ENCODE measurements at places on chromosomes 2 and 18.

DNA sequence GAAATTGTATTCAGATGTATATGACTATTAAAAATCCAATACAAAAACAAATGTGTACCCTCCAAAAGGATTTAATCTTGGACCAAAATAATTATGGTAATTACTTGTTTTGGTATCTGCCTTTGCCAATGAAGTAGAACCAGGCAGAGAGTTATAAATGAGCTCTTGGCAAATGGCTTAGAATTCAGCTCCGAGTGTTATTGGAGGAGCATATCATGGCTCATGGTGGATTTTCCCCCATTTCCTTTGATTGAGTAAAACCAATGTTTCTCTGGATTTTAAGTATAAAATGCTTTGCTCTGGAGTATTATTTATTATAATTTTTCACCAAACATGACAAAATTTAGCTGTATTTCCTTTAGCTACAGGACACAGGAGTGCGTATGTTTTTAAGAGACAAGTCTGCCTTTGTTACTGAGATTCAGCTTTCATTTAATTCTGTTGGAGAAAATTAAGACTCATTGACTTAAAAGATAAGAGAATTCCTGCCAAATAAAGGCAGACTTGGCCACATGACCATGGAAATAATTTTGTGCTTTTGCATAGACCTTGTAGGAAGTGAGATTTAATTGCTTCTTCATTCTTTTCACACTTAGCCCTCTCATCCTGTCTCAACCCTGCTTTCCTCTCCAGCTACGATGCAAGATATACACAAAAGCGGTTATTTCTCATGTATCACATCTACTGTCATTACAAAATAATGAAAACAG, 281.0 kb upstream of the SOX11 start:
- DNase-seq: no peak
- no peaks in the 10 kb centered on the region for H3K27me3 ChIP-seq
- H3K27ac ChIP-seq: no peak overlapping the region
- no peak overlapping the region for H3K4me3 ChIP-seq
- no peaks in the 10 kb centered on the region for H3K36me3 ChIP-seq

DNA sequence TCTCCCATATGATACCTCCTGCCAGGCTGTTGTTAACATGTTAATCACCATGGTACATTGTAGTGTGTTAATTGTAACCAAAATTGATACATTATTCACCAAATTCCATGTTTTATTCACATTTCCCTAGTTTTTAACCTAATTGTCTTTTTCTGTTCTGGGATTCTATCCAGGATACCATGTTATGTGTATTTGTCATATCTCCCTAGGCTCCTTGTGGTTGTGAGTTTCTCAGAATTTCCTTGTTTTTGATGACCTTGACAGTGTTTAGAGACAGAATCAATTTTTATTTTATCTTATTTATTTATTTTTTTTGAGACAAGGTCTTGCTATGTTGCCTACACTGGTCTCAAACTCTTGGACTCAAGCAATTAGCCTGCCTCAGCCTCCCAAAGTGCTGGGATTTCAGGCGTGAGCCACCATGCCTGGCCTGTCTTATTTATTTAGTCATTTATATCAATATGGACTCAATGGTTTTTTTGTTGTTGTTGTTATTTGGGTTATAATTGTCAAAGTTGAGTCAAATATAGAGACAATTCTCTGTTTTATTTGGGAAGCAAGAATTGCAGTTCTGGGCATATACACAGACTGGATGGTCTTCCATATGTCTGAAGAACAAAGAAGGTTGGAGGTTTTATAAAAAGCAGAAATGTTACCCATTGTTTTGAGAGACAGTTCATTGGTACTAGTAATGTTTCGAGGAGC, 42.6 kb downstream of the INPP4A start:
- H3K27ac ChIP-seq: no peak overlapping the region
- no peak for DNase-seq
- H3K27me3 ChIP-seq: no peaks in the 10 kb centered on the region
- no peaks in the 10 kb centered on the region for H3K36me3 ChIP-seq
- H3K4me1 ChIP-seq: peaks cover 32% of the 10 kb centered on the region
- H3K4me3 ChIP-seq: no peak overlapping the region

DNA sequence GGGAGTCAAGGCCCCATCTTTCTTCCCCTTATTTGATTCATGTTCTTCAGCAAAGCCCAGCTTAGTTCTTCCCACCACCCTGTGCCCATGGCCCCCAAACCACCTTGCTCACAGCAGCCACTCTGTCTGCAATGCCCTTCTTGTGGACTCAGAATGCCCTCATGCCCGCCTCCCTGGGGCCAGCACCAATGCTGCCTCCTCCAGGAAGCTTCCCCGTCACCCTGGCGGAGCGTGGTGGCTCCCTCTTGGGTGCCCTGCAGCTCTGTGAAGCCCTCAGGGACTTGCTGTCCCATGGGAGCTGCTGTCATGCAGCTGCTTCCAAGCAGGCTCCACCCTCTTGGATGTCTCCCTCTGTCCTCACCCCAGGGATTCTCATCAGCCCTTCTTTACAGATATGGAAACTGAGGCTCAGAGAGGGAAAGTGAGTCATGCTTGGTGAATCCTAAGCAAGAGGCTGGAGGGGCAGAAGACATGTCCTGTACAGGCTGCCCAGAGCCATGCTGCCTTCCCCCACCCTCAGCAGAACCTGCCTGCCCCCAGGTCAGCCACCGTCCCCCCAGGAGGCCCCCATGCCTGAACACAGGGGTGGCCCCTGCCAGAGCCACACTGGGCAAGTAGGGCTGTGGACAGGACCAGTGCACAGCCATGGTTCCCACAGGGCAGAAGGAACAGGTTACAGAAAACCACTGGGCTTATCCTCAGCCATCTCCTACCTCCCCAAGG, 11.8 kb upstream of the DUSP2 start:
- H3K4me1 ChIP-seq: peaks cover 8% of the 10 kb centered on the region
- no peak overlapping the region for H3K4me3 ChIP-seq

DNA sequence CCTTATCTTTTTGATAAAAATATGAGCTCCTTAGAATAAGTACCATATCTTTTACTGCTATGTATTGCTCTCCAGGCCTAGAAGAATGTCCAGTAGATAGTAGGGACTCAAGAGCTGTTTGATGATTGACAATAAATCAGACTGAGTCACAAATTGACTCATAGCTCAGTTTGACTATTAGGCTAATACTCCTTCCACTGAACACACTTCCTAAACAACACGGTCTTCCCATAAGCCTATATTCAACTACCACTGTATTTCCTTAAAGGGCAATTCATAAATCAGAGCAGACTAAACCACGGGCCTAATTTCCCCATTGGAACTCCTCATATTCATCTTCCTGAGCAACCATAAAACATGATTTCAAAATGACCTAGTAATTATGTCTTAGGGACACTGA, 258.5 kb downstream of the ALK start:
- no peaks in the 10 kb centered on the region for H3K36me3 ChIP-seq
- H3K4me3 ChIP-seq: no peak overlapping the region
- H3K4me1 ChIP-seq: no peaks in the 10 kb centered on the region
- H3K27me3 ChIP-seq: no peaks in the 10 kb centered on the region

DNA sequence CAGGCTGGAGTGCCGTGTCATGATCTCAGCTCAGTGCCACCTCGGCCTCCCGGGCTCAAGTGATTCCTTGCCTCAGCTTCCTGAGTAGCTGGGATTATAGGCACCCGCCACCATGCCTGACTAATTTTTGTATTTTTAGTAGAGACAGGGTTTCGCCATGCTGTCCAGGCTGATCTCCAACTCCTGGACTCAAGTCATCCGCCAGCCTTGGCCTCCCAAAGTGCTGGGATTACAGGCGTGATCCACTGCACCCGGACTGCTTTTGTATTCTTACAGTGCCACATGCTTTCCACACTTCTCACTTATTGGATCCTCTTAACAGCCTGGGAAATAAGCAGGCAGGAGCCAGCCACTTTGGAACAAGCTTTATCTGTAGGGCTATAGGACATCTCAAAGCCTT, 25.3 kb upstream of the BCL2L11 start:
- H3K27ac ChIP-seq: no peak overlapping the region
- H3K4me1 ChIP-seq: no peaks in the 10 kb centered on the region
- no peak for DNase-seq
- no peaks in the 10 kb centered on the region for H3K36me3 ChIP-seq
- no peak overlapping the region for H3K4me3 ChIP-seq

GRCh38 chr2:104864280-104865095, 10.6 kb downstream of the POU3F3 start:
- H3K4me3 ChIP-seq: peak overlapping the region; percentile 39
- H3K4me1 ChIP-seq: peaks cover 60% of the 10 kb centered on the region
- DNase-seq: no peak
- H3K27ac ChIP-seq: no peak overlapping the region

DNA sequence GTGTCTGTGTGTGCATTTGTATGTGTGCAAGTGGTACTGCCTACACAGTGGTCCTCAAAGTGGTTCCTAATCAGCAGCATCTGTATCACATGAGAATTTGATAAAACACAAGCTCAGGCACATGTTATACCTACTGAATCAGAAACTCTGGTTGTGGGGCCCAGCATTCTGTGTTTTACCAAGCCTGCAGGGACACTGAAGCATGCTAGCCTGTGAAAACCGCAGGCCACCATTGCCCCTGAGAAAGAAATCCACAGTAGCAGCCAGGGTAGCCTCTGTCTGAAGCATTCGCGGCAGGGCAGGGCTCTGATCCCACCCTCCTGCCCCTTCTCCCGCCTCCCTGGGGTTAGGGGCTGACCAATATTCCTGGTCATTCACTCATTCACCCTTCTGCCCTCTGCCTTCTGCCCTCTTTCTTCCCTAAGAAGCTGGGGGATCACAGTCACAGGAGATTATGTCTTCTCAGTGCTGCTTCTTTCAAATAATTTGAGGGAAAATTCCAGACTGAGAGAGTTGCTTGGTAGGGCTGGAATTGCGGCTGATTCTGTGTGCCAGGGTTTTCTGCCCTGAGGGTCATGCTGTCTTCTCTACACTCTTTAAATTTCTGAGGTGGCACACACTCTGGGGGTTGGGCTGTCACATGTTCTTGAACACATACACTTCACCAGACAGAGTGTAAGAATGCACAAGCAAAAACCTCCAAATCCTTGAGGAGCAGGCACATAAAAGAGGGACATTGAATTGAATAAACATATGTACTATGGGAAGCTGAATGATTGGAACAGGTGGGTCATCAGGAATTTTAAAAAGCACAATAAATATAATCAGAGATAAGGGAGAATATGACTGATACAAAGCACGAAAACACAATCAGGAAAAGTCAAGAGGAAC, 126.6 kb upstream of the SEC11C start:
- 0 out of 2 replicates have a peak, but pooled peaks cover 8% of the 10 kb centered on the region for H3K36me3 ChIP-seq
- H3K4me3 ChIP-seq: no peak overlapping the region
- H3K4me1 ChIP-seq: peaks cover 6% of the 10 kb centered on the region
- no peak overlapping the region for H3K27ac ChIP-seq
- DNase-seq: no peak

DNA sequence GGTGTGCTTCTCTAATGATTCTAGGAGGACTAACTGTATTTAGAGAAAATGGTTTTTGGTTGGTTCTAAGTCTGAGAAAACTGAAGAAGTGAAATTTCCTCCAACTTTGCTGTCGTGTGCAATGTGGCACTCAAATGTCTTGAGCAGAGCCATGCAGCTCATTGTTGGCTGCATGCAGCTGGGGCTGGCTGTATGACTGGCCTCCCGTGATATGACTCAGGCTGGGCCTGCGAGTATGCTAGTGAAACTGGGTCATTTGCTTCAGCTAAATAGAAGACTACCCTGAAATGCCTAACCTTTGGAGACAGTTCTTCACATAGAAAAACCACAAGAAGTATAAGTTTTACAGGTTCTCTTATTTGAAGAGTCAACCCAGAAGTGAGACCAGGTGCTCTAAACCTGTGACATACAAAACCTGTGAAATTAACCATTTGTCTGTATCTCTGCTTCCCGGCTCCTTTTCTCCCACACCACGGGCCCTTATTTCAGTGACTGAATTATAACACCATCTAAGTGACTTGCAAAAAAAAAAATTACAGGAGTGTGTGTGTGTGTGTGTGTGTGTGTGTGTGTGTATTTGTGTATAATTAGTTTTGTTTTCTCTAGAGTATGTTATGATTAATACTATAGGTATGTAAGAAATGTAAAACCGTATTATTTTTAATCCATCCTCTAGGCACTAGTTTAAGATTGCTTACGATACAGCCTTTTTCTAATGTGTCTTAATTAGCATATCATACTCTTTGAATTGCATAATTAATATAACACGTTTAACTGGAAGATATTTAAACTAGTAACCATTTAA, 15.9 kb downstream of the POLI start:
- H3K4me1 ChIP-seq: 0 out of 2 replicates have a peak, but pooled peaks cover under 1% of the 10 kb centered on the region
- no peaks in the 10 kb centered on the region for H3K27me3 ChIP-seq
- H3K36me3 ChIP-seq: peaks cover 48% of the 10 kb centered on the region
- no peak overlapping the region for H3K27ac ChIP-seq

DNA sequence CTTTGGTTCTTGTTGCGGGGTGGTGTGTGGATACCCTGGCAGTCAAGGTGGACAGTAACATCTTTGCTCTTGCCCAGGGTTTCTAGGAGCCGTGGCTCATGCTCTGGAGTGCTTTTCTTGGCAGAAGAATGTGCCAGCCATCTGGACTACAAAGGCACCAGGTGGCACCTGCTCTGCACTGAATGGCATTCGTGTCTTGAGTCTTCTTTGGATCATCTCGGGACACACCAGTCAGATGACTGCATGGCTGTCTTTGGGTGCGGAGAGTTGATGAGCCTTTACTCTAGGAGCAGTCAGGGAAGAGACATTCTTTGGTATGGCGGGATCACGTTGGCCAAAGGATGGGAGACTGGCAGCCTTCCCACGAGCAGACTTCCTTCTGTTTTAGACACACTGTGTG, 104.1 kb upstream of the SEC11C start:
- H3K27ac ChIP-seq: no peak overlapping the region
- H3K4me1 ChIP-seq: 0 out of 2 replicates have a peak, but pooled peaks cover 6% of the 10 kb centered on the region
- no peaks in the 10 kb centered on the region for H3K27me3 ChIP-seq
- H3K4me3 ChIP-seq: no peak overlapping the region
- H3K36me3 ChIP-seq: no peaks in the 10 kb centered on the region

DNA sequence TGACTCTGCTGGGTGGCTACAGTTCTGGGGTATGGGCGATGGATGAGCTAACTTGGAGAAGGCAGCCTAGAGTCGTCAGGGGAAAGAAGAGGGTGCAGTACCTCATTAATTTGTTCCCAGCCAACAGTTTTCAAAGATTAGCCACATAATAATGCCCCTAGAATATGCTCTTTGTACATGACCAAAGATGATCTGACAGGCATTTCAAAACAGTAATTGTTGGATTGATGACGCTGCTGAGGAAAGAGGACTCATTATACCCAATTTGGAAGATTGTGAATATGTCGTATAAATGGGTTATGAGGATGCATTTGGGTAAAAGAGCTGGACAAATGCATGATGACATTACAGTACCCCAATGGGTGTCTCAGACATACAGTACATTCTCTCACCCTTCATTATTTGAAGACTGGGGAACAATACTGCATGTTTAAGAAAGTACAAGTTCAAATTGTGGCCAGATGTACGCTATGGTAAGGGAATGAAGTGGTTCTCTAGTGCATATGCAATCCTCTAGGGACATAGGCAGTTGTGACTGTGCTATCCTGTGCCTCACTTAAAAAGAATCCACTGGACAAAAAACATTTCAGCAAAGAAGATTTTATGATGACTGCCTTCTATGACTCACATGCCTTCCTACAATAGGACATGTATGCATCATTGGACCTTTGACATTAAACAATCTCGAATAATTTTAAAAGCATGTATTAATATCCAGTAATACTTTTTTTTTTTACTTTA, 233.2 kb downstream of the CNTNAP5 start:
- H3K27ac ChIP-seq: no peak overlapping the region
- no peaks in the 10 kb centered on the region for H3K36me3 ChIP-seq
- no peaks in the 10 kb centered on the region for H3K4me1 ChIP-seq
- H3K4me3 ChIP-seq: no peak overlapping the region

- peak; percentile 26 for DNase-seq
- no peaks in the 10 kb centered on the region for H3K27me3 ChIP-seq
- no peak overlapping the region for H3K4me3 ChIP-seq
- no peak overlapping the region for H3K27ac ChIP-seq
Measured at GRCh38 chr2:202721621-202722020, 86.9 kb downstream of the FAM117B start.
